ENCODE measurements at places on chromosomes 1 and 21. TPM values are rescaled to one million over a fixed set of nuclear protein-coding genes. Genes with fewer than 3 reads are reported as not detected.
A peak's percentile ranks its signal among the peaks of the same experiment; 100 is the strongest.

- no peak overlapping the region for H3K4me3 ChIP-seq
- H3K36me3 ChIP-seq, result no peaks in the 10 kb centered on the region
- no peak overlapping the region for H3K27ac ChIP-seq
- no peak for DNase-seq
- no peaks in the 10 kb centered on the region for H3K27me3 ChIP-seq
Measured at GRCh38 chr1:29984166-29984861, 739.1 kb downstream of the MATN1 start.

DNA sequence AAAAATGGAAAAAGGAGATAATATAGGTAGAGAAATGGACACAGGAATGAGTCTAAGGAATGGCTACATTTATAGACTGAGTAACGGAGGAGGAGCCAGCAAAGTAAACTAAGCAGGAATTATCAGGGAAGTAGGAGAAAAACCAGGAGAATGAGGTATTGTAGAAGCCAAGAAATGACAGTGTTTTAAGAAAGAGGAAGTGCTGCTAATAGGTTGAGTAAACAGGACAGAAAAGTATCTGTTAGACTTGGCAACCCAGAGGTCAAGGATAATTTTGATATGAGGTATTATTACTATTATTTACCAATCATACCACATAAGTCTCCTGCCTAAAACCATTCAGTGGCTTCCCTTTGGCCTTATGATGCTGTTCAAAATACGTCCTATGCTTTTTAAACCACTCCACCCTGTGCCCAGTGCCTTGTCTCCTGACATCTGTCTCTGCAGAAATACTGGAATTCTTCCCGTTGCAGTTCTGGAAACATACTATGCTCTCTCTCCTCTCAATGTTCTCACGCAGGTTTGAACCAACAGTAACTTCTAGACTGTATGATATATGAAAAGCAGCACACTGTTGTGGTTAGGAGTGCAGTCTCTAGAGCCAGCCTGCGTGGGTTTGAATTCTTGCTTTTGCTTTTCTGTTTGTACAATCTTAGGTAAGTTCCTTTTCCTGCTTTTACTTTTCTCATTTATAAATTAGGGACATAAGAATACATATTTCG, 24.6 kb upstream of the NEK7 start:
- H3K4me3 ChIP-seq, result no peak overlapping the region
- H3K4me1 ChIP-seq, result no peaks in the 10 kb centered on the region
- no peak for DNase-seq
- no peaks in the 10 kb centered on the region for H3K36me3 ChIP-seq
- H3K27ac ChIP-seq, result no peak overlapping the region

DNA sequence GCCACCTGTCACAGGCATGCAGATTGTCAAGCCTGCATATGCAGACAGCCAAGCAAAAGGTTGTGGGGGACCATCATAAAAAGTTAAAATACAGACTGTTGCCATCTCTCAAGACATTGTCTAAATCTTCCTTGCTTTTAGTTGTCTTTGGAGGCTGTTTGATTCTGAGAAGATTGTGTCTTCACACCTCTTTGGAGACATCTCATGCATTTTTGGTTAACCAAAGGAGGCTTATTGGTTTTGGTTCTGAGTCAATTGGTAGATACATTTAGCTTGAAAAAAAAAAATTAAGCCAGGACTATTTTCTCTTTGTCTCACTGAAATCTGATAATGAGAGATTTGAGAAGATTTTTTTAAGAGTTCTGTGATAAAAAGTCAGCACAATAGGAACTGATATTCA, 217.6 kb downstream of the LYPLAL1 start:
- peaks cover 8% of the 10 kb centered on the region for H3K4me1 ChIP-seq
- H3K4me3 ChIP-seq, result no peak overlapping the region
- DNase-seq, result no peak
- H3K27ac ChIP-seq, result no peak overlapping the region

DNA sequence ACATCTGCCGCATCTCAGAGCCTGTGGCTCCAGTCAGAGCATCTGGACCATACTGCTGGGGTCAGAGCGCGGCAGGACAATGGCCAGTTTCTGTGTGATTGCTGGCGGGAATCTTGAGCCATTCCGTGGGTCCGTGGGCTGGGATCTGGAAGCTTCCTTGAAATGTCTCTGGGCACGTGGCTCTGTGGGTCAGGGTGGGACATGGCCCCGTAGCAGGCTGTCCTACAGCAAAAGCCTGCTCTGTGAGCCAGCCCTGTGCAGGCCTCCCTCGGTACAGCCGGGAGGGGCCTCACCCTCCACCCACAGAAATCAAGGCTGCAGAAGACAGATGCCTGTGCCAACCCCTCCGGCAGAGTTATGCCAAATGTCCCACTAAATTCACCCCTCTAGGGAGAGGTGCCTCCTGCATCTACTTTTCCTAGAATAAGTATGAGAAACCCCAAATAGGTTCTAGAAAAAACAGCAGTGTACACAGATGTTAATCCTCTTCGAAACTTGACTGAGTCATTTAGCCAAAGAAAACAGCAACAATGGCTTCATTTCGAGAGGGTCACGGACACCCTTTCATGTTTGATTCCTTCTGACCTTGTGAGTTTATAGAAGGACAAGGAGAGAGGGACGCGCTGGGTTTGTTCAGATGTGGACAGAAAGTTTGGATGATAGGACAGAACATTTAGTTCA, 27.8 kb downstream of the COL18A1 start:
- H3K27ac ChIP-seq, result no peak overlapping the region
- DNase-seq, result no peak
- no peaks in the 10 kb centered on the region for H3K36me3 ChIP-seq
- no peaks in the 10 kb centered on the region for H3K27me3 ChIP-seq

DNA sequence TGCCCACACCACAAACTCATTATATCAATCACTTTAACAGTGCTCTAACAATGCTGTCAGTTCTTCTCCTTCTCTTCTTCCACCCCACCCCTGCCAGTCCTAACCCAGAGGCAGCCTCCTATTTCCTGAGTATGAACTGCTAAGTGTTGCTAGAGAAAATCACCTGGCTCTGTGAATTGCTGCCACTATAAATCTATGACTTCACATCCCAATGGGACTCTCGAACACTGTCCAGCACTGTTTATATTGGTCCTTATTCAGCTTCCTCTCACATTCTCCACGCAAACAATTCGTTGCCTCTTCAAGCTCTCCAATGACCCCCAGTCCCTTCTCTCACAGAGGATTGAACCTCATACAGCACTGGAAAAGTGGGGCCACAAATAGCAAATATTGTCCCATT, 27.0 kb upstream of the USH2A start:
- DNase-seq, result no peak
- H3K27me3 ChIP-seq, result no peaks in the 10 kb centered on the region
- H3K27ac ChIP-seq, result no peak overlapping the region
- H3K4me3 ChIP-seq, result no peak overlapping the region

GRCh38 chr1:62437273-62437940, 558 bp downstream of the USP1 start:
- peak overlapping the region; percentile 98 for H3K27ac ChIP-seq
- H3K4me3 ChIP-seq, result peak overlapping the region; percentile 92
- H3K27me3 ChIP-seq, result peaks cover 2% of the 10 kb centered on the region
- peaks cover 32% of the 10 kb centered on the region for H3K36me3 ChIP-seq
- H3K4me1 ChIP-seq, result peaks cover 37% of the 10 kb centered on the region

GRCh38 chr1:58869638-58870297, 85.9 kb upstream of the JUN start:
- DNase-seq, result no peak
- peaks cover 5% of the 10 kb centered on the region for H3K27me3 ChIP-seq
- no peaks in the 10 kb centered on the region for H3K36me3 ChIP-seq
- H3K4me1 ChIP-seq, result no peaks in the 10 kb centered on the region

GRCh38 chr1:54854381-54855020, 32.5 kb downstream of the DHCR24 start:
- no peaks in the 10 kb centered on the region for H3K27me3 ChIP-seq
- H3K27ac ChIP-seq, result no peak overlapping the region
- no peak for DNase-seq
- H3K36me3 ChIP-seq, result peaks cover 30% of the 10 kb centered on the region
- no peak overlapping the region for H3K4me3 ChIP-seq

DNA sequence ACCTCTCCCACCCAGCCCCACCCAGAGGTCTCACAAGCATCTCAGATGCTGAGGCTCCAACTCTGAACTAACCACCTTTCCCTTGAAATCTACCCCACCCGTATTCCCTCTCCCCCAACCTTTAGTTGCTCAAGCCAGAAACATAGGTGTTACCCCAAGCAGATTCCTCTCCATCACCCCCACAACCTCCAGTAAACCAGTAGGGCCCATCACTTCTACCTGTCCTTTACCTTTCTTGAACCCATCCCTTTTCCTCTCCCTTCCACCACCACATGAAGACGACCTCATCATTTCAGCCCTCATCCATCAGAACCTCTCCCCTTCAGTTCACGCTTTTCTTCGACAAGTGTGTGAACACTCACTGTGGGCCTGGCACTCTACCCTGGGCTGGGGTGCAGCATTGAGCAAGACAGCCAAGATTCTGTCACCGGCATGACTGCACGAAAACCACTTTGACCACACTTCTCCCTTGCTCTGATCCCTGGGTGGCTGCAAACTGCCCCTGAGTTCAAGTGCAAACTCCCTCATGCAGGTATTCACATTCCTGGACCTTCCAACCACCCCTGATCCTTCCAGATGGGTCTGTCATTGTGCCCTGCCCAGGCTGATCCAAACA, 65.5 kb upstream of the LAPTM5 start:
- peak; percentile 43 for DNase-seq
- H3K4me3 ChIP-seq, result no peak overlapping the region
- no peaks in the 10 kb centered on the region for H3K36me3 ChIP-seq

DNA sequence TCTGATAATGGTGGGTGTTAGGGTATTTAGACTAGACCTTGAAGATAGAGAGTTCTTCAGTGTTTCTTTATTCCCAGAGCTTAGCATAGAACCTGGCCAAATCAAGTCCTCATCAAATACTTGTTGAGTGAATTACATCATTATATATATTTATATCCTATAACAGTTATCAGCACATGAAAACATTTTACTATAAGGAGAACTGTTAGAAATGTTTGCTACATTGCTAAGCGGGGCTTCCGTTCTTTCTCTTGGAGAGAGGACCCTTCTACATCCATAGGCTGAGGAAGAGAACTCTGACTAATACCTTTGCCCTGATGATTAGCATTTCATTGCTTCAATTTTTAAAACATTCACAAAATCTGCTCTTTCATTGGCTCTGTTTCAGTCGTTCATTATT, 66.5 kb upstream of the NBL1 start:
- no peak overlapping the region for H3K4me3 ChIP-seq
- H3K27ac ChIP-seq, result no peak overlapping the region
- peaks cover 8% of the 10 kb centered on the region for H3K4me1 ChIP-seq
- peaks cover 7% of the 10 kb centered on the region for H3K27me3 ChIP-seq

Gene LCE3D
- total RNA-seq, result not detected

Gene OXCT2
- 1.0 TPM for total RNA-seq

Gene CA6
- total RNA-seq, result 10.1 TPM

Gene FLG2
- total RNA-seq, result not detected

Gene OLIG2
- not detected for total RNA-seq

Gene OVAAL
- not detected for total RNA-seq
